ENCODE measurements at places on chromosomes 6 and 20.

DNA sequence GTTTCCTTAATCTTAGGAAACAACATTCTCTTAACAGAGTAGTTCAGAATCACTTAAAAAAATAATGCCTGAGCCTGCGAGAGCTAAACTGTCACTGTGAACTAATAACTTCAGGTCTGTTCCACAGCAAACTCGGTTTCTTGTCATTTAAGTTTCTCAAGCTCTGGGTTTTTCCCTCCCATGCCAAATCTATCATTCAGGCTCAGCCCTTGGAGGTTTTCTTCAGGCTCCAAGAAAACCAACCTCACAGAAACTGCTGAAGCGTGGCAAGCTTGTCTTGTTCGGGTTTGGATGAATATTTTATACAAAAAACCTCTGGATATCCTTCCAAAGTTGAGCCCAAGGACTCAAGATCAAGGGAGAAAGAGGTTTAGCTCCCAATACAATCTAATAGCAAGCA lies 99.7 kb upstream of the SNX9 start:
- no peak for DNase-seq

GRCh38 chr6:116314878-116315277 lies 35.1 kb upstream of the TSPYL1 start:
- DNase-seq: no peak

GRCh38 chr6:13953061-13953705 lies 28.4 kb downstream of the RNF182 start:
- no peak for DNase-seq

GRCh38 chr20:37935435-37935834 lies 32.5 kb downstream of the VSTM2L start:
- DNase-seq: no peak

- DNase-seq: no peak
Measured at GRCh38 chr6:4905826-4906225, 98.0 kb downstream of the RPP40 start.

DNA sequence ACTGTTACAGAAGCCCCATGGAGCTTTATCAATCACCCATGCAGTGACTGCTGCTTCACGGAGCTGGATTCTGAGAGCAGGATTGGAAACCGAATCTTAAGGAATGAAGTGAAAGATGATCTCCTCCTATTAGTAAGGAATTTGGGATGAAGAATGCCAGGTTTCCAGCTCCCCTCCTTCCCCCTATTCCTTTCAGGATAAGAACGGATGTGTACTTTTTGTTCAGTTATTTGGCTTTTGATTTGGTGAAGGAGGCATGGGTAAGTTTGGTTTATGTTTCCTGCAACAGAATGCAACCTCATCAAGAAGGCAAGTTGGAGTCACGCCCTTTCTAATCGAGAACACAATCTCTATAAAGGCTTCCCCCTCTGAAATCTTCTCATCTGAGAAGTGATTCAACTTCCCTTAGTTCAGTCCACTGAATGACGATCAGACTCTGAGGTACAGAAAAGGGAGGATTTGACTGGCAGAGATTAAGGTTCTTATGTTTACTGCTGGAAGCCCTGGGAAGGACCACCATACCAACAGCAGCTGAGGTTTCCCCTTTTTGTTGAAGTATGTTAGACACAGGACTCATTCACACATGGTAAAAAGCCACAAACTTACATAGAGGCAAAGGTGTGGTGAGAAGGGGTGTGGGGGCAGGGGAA lies 5.5 kb downstream of the ELMO2 start:
- DNase-seq: peak; percentile 45

- DNase-seq: no peak
Measured at GRCh38 chr6:149628875-149629510, 19.5 kb downstream of the KATNA1 start.

- no peak for DNase-seq
Measured at GRCh38 chr20:18428490-18429173, 38.2 kb downstream of the DZANK1 start.

GRCh38 chr6:140718021-140718420 lies 1343.6 kb upstream of the CITED2 start:
- DNase-seq: no peak

- DNase-seq: peak; percentile 99
Measured at GRCh38 chr20:41028359-41029149, at the start of gene TOP1. Gene TOP1, plus strand, starts transcription at chr20:41028822. Its CDS starts 246 bp downstream, at chr20:41029068.

GRCh38 chr6:136666041-136666440 lies 115.8 kb upstream of the MAP7 start:
- no peak for DNase-seq

DNA sequence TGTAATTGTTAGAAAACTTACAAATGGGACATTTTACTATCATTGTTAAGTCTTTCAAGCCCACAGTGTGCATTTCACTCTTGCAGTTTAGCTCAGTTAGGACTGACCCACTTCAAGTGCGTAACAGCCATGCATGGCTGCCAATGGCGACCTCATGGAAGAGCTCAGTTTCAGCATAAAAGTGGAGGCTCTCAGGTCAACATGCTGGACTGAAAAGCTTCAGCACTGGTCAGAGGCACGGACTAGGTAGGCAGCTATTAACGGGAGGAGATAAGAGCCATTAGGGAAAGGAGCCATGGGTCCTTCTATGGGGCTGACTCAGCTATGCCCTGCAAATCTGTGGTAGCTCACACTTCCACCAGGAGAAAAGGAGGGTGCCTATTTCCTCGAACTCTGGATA lies 101.8 kb downstream of the TTLL2 start:
- no peak for DNase-seq

- DNase-seq: no peak
Measured at GRCh38 chr6:83633609-83634008, 75.3 kb downstream of the SNAP91 start.

GRCh38 chr6:84768442-84769174 lies 4.2 kb upstream of the TBX18 start:
- peak; percentile 13 for DNase-seq

DNA sequence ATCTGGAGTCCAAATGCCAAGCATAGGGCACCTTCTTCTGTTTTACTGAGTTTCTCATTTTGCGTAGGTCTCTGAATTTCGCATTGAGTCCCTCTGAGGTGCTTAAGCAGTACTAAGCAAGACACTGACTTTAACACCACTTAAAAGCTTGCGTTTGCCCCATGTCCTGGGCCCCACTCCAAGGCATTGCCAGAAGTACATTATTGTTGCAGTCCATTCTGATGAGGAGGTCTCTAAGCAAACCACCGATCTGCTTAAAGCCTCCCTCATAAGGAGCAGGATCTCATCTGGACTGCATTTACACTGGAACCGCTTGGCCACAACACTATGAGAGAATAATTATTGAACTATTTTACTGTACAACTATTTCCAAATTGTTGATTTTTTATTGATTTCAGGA lies 16.3 kb downstream of the BMP2 start:
- DNase-seq: no peak

- DNase-seq: no peak
Measured at GRCh38 chr6:169986848-169987498, 235.6 kb downstream of the ERMARD start.

- DNase-seq: no peak
Measured at GRCh38 chr20:16653266-16653665, 76.6 kb upstream of the SNRPB2 start.

DNA sequence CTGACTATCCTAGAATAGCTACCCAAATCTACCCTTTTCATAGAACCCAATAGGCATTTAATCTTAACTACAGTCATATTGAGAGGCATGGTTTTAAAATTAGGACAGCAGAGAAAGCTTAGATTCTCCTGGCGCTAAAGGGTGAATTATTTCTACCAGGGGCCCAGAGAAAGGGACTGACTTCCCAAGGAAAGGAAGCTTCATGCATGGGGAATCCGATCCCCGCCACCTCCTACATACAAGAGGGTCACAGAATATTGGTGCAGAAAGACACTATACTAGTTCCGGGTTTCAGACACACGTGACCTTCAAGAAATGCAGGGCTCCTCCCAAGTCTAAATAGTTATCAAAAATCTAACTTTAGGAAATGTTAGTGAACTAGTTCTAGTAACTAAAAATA lies 130.9 kb downstream of the PRKN start:
- DNase-seq: no peak

DNA sequence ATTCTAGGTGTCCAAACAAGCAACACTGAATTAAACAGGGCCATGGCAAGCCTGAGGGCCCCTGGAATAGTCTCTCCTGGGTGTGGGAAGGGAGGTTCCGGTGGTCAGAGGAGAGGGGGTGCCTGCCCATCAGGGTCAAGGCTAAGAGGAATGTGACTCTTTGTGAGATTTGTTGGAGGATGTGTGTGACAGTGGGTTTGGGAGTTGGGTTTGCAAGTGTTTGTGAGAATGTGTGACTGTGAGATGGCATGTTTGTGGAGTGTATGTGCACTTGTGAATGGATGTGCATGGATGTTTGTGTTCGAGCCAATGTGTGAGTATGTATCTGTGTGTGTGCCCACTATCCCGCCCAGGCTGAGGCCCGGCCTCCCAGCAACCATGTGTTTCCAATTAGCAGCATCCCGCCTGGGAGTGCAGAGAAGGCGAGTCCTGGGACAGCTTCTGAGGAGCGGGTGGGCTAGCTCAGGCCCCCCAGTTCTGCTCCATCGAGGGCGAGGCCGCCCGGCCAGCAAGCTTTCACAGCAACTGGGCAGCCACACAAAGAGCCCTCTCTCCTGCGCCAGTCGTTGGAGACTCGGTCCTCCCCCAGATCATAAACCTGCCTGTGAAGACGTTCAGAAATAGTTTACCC lies 12.6 kb downstream of the FOXC1 start:
- DNase-seq: no peak

DNA sequence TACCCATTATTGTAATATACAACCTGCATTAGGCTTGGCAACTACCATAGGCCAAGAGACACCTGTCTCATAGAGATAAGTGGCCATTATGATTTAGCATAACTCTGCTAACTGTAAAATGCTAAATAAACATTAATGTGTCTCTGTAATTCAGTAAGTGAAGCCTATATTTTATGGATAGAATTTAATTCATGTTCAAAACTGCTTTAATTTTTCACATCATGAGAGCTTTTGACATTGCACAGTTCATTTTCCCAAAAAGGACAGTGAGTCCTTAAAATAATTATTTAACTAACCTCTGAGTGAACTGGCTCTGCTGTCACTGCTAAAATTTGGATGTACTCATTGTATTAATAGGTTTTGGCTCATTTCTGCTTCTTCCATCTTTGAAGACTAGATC lies 41.4 kb upstream of the TMX4 start:
- no peak for DNase-seq

DNA sequence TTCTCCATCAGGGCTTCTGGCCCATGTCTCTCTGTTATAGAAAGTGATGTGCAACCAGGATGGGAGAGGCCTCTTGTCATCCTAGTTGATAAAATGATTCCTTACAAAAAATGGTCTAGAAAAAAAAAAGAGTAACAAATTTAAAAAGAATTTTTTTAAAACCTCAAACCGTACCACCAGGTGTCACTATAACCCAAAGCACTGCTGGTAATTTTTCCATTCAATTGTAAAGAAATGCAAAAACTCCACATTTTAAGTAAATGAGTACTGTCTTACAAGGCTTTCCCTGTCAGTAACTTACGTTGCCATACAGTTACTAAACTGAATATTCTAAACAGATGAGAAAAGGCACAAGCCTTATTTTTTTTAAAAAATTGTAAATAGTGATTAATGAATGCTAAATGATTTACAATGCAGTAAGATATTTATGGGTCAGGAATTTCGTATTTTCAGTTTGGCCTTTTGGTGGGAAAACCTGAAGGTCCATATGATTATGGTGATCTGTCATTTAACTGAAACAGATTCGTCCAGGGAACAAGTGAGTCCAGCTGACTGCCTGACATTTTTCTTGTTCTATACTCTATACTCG lies 95.4 kb downstream of the OGFRL1 start:
- peak; percentile 31 for DNase-seq

DNA sequence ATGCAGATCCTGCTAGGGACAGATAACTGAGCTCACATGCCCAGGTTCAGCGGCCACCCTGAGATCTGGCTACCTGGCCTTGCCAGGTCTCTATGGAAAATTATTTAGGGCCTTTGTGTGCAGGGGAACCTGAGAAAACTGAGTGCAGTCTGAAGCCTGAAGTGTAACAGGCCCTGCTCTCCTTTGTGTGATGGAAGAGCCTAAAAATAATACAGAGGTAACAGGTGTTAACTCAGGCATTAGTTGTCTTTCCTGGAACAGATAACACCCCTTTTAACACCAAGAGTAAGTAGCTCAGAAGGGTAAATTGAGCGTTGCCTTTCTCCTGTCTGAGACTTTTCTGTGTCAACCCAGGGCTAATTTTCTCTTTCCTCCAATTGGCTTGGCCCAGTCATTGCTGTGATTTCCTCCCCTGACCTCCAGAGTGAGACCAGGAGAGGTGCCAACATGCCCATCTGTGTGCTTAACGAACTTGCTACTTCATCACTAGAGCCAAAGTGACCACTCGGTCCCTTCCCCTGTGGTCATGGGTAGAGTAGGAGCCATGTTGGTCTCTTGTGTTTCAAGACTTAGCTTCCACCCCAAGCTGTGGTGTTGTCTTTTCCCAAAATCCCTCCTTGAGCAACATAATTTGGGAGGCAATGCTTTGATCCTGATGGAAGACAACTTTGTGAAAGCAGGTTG lies 304.4 kb upstream of the JAG1 start:
- no peak for DNase-seq

DNA sequence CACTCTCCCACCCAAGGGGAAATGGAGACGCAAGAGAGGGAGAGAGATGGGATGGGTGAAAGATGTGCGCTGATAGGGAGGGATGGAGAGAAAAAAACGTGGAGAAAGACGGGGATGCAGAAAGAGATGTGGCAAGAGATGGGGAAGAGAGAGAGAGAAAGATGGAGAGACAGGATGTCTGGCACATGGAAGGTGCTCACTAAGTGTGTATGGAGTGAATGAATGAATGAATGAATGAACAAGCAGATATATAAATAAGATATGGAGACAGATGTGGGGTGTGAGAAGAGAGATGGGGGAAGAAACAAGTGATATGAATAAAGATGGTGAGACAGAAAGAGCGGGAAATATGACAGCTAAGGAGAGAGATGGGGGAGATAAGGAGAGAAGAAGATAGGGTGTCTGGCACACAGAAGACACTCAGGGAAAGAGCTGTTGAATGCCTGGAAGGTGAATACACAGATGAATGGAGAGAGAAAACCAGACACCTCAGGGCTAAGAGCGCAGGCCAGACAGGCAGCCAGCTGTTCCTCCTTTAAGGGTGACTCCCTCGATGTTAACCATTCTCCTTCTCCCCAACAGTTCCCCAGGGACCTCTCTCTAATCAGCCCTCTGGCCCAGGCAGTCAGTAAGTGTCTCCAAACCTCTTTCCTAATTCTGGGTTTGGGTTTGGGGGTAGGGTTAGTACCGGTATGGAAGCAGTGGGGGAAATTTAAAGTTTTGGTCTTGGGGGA lies 754 bp downstream of the TNF start:
- no peak for DNase-seq

DNA sequence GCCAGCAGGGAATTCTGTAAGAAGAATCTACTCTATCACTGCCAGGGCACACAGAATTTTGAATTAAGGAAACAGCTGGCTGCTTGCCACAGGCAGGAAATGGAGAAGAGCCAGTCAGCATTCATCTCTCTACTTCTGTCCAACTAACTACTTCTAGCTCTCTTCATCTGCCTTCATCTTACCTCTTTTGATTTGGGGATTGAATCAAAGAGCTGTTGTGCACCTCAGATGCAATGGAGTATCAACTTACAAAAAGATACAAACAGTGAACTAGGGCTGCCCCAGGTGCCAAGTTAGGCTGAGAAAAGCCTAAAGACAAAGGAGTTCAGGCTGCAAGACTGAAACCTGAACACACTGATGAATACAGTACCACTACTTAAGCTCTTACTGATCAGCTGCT lies 82.0 kb downstream of the PTPRK start:
- no peak for DNase-seq

All from H4 (cell line).